ENCODE measurements at places on chromosomes 16 and 17.
A peak's percentile ranks its signal among the peaks of the same experiment; 100 is the strongest.

- DNase-seq, result no peak
Observed at GRCh38 chr16:5025171-5025632, 8.5 kb downstream of the NAGPA start.

GRCh38 chr17:9615486-9615885 is 29.8 kb upstream of the USP43 start:
- DNase-seq, result no peak

- DNase-seq, result no peak
Observed at GRCh38 chr16:87119748-87120147, 197.4 kb downstream of the C16orf95 start.

- no peak for DNase-seq
Observed at GRCh38 chr16:27226976-27227705, 23.8 kb downstream of the KDM8 start.

GRCh38 chr17:3751836-3752235 is 28.1 kb downstream of the HASPIN start:
- DNase-seq, result no peak

DNA sequence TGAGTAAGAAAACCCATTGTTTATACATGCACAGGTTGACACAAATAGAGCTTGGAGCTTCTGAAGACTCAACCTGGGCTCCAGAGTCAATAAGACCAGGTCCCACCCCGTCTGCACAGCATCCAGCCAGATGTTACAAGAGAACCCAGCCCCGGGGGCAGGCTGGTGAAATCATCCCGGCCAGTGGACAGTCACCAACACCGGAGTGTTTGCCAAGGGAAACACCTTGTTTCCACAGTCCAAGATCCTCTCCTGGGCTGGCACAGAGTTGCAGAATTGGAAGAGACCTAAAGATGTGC is 90.3 kb downstream of the RAB11FIP4 start:
- DNase-seq, result no peak

GRCh38 chr16:74558873-74559272 is 48.0 kb downstream of the GLG1 start:
- no peak for DNase-seq

- no peak for DNase-seq
Observed at GRCh38 chr17:76208120-76208519, 32.2 kb downstream of the RNF157 start.

- peak; percentile 89 for DNase-seq
Observed at GRCh38 chr17:39153599-39154051, 2.2 kb upstream of the PLXDC1 start.

DNA sequence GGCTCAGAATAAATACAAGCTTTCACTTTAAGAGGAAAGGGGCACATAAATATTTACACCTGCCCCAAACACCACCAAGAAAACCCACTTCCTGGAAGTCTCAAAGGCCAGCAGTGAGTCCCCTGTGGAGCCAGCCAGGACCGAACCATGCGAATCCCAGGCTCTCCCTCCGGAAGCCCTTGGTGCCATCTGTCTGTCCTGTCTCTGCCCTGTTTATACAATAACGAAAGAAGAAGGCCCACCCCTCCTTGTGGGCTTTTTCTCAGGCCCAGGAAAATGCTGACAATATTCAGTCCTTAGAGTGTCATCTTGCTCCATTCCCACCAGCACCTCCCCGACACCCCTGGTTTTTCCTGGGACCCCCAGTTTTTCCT is 3.6 kb upstream of the SLC6A4 start:
- no peak for DNase-seq

- no peak for DNase-seq
Observed at GRCh38 chr16:62755938-62756337, 719.7 kb upstream of the CDH8 start.

DNA sequence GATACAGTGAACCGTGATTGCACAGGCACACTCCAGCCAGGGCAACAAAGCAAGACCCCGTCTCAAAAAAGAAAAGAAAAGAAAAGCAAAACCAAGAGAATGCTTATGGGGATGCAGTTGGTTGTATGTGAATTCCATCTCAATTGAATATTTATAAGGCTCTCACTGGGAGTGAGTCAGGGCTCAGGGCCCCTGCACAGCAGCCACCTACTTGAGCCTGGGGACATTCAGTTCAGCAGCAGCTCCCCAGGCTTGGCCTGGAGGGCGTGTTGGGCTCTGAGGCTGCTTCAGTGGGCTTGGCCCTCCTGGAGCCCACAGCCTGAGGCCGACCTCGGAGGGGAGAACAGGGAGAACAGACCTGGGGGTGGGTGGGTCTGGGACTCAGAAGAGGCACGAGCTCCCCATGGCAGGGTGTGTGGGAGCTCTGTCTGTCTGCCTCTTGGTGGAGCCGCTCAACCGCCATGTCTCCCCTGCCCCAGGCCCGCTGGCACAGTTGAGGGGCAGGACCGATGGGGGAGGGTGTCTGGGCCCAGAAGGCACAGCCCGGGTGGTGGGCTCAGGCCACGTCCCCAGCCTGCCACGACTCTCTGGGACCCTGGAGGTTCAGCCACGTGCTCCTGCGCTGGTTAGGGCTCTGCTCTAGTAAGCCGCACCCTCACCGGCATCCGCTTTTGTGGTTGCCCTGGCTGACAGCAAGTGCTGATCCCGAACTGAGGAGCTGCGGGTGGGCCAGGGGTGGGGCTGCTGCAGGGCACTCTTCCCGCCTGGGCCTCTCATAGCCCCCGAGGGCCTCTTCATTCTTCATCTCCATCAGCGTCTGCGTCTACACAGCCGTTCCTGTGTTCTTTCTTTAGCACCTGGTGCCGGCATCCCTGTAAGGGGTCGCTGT is 24.8 kb downstream of the ZFPM1 start:
- no peak for DNase-seq

DNA sequence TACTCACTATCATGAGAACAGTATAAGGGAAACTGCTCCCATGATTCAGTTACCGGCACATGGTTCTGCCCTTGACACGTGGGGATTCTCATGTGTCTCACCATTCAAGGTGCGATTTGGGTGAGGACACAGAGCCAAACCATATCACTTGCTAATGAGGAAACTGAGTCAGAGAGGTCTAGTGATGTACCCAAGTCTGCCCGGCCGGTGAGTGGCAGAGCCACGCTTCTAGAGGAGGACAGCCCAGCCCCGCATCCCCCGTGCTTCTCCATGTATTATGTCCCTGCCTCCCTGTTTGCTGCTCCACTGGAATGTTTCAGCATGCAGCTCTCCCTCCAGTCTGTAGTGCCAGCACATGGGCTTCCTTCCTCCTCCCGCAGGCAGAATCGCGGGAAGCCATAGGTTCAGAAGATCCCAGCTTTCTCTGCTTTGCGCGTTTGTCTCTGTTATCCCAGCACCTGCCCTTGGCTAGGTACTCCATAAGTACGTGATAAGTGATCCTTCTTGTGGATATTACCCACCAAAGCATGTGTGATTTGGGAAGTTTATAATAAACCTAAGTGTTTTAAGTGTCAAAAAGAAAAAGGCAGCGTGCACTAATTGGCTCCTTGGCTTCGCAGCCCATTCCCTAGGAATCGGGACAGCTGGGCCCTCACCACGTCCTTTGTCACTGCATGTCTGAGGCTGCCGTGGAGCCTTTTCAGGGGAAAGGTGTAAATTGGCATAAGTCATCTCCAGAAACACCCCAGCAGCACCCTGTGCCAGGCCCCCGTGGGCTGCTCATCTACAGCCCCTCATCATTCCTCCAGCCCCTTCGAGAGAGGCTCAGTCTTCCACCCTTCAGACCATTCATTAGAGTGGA is 103.8 kb downstream of the CLEC16A start:
- no peak for DNase-seq

GRCh38 chr16:88581033-88581432 is 10.8 kb downstream of the ZC3H18 start:
- DNase-seq, result no peak

GRCh38 chr17:77128896-77129567 is 11.7 kb upstream of the SEC14L1 start:
- no peak for DNase-seq

- no peak for DNase-seq
Observed at GRCh38 chr16:66308096-66308495, 58.4 kb upstream of the CDH5 start.

DNA sequence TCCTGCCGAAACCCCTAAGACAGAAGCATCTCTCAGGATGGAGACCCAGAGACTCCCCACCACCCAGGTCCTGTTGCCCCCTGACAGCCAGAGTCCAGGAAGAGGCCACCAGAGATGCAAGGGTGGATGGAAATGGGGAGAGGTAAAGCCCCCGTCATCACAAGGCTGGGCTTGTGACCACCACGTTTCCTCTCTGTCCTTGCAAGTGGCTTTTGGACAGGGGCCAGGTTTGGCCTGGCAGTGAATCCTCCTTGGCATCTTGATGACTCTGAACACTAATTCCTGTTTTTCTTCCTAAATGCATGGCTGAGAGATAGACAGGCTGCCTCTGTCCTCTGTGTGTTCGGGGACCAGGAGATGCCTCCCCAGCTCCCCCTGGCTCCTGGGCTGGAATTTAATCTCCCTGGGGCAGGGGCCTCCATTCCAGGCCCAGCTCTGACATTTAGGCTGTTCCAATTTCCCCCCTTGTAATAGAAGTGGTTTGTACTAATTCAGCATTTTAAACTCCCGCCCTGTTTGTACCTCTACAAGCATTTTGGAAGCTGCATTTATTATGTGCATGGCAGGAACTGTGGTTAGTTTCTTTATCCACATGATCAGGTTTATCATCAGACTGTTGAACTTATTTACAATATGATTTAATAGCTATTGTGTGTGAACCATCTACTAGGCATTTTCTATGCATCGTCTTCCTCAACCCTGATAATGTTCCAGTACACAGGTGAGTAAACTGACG is 116.1 kb upstream of the IRX6 start:
- no peak for DNase-seq

DNA sequence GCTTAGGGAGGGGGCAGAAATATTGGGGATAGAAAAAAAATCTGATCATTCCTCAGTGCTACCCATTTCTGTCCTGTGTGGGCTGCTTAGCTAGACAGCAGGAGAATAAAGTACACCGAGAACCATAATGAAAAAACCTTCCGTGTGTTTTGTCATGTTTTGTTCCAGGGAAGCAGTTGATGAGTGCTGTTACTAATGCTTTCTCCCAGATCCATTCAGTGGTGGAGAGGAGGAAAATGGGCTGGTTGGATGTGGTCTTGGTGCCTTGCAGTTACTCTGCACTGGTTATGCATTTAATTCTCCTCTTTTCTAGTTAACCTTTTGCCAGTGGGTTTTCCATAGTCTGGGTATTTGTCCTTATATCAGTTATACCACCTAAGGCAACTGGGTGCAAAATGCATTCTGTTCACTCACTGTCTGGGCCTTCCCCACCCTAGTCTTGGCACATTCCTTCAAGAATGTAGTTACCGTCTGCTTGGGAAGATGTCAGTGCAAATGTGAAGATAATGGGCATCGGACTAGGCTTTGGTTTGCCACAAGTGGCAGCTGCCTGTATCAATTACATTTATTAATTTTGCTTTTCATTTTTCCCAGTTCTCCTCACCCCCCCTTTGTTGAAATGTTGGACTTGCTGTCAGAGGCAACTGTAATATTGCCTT is 9.3 kb upstream of the TBKBP1 start:
- DNase-seq, result no peak

- DNase-seq, result no peak
Observed at GRCh38 chr17:39923836-39924690, 3.3 kb downstream of the ORMDL3 start.

GRCh38 chr17:50027172-50027880 is 28.6 kb upstream of the ITGA3 start:
- no peak for DNase-seq

Measured in stimulated activated CD8-positive, alpha-beta memory T cell treated with anti-CD3 and anti-CD28 coated beads, Interleukin-2, amount 100 ng/mL, for 1 hour (primary cell).